ENCODE measurements at places on chromosomes 3 and 15.

DNA sequence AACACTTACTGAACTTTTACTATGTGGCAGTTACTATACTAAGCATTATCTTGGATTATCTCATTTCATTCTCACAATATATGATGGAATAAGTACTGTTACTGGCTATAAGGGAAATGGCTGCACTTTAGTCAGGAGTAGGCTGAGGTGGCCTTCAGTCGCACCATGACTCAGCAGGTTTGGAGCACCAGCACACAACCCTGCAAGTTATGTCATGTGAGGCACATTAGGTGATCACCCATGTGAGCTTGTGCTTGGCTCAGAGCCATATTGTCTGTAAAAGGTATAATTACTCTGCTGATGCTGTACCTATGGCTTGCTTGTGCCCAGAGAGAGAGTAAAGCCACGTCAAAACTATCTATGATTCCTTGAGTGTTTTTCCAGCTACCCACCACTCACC is 54.1 kb upstream of the TIPARP start:
- no peak for DNase-seq

GRCh38 chr15:23415321-23415865 is 31.6 kb downstream of the GOLGA6L2 start:
- DNase-seq, result no peak

GRCh38 chr3:55724821-55725220 is 237.7 kb upstream of the WNT5A start:
- no peak for DNase-seq

DNA sequence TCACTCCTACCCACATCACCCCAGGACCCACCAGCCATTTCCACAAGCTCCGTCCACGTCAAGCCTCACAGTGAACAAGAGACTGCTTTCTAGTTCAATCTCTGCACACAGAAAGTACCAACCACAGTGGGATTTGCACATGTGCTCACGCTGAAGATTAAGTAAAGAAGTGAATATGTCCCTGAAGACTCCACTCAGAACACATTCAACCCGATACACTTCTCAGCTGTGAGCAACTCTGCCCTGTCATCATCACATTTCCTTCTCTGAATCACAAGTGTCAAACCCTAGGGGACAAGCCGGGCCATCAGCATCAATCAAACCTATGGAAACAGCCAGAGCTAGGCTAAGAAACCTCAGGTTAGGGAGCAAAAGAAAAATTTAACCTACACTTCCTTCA is 1.9 kb downstream of the STIMATE start:
- DNase-seq, result no peak

GRCh38 chr3:45966371-45966791 is 23.1 kb downstream of the CXCR6 start:
- no peak for DNase-seq

DNA sequence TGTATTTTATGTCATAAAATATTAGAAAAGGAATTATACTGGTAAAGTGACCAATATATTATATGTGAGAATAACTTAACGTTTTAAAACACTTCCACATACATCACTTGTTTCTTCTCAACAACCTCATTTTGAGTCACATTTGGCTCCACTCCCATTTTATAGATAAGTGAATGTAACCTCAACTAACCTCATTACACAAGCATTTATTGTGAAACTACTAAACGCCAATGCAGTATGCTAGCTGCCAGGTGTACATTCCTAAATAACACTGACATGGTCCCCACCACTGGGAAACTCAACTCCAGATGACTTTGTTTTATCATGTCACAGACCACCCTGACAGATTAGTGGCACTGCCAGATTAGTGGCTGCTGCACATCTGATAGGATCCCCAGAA is 249.7 kb upstream of the CNTN4 start:
- DNase-seq, result peak; percentile 5

DNA sequence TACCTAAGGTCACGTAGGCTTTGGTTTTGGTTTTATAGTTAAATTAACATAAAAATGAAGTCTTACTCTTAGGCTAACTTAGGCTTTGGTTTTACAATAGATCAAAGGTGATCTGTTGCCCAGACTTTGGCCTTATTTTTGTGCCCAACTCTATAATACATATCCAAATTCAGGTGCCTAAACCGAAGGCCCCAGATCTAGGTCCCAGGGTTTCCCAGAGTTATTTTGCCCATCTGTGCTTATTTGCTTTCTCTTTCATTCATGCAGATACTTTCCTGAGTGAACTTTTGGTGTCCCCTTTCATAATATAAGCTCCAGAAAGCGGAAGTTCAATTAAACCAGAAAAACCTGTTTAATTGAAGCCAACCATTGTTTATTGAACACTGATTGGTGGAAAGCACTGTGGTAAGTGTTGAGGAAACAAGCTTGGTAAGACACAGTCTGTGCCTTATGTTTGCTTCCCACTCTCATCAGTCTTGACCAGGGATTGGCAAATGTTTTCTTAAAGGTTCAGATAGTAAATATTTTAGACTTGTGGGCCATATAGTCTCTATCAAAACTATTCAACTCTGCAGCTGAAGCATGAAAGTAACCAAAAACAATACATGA is 209.7 kb downstream of the WDR72 start:
- no peak for DNase-seq

DNA sequence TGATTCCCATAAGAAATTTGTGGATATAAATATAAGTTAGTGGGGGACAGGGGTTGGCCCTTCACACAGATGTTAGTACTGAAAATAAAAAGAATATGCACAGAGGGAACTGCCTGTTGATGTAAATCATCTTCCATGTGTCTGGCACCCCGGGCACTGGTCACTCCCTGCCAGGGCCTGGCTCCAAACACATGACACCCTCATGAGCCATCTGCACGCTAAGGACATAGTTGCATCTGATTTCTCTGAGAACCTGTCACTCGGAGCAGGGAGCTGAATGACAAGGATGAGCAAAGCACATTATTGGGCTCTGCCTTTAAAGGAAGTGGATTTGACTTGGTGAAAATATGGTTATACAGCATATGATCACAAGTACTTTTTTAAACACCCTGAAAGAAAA is 66.2 kb upstream of the TSC22D2 start:
- no peak for DNase-seq

DNA sequence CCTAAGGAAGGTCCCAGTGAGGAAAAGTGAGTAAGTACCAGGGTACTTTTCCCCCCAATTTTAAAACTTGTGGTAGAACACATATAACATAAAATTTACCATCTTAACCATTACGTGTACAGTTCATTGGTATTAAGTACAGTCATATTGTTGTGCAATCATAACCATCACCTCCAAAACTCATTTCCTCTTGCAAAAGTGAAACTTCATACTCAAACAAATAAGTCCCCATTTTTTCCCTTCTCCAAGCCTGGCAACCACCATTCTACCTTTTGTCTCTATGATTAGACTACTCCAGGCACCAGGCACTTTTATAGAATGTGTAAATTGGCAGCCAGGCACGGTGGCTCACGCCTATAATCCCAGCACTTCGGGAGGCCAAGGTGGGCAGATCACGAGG is 12.2 kb downstream of the PRC1 start:
- no peak for DNase-seq

- DNase-seq, result no peak
Observed at GRCh38 chr15:83869341-83869740, 215.4 kb downstream of the ADAMTSL3 start.

DNA sequence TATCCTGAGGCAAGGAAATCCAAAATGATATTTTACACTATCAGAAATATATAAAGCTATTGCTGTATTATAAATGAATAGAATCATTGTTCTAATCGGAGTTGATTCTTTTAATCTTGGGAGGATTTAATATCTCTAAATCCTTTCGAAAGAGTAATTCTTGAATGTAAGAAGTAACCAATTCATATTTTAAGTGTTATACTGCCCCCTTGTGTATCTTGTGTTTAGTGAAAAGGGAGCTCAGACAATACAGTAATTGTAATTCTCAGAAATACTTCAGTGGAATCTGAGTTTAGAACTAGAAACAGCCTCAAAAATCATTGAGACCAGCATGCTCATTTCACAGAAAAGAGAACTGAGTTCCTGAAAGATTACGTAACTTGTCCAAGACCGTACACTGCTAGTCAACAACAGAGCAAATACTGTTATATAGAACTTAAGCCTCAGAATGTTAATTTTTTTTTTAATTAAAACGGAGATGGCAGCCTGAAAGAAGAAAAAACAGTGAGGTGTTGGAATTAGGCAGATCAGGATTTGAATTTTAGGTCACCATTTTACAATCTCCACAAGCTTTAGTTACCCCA is 42.9 kb downstream of the PLCH1 start:
- no peak for DNase-seq

DNA sequence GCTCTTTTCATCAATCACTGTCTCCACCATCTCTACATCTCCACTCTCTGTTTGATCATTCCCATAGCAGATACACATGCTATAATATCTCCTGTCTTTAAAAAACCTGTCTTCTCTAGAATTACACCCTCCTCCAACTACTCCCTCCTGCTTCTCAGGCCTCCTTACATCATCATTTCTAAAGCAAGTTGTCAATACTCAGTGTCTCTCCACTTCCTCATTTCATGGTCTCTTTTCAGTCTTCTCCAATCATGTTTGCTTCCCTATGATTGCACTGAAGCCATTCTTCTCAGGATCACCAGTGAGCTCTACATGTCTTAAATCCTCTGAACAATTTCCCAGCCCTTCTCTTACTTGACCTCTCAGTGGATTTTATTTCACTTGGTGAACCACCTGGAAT is 87.0 kb upstream of the ZNF280D start:
- DNase-seq, result no peak

GRCh38 chr3:134360046-134360445 is 14.2 kb downstream of the AMOTL2 start:
- no peak for DNase-seq

DNA sequence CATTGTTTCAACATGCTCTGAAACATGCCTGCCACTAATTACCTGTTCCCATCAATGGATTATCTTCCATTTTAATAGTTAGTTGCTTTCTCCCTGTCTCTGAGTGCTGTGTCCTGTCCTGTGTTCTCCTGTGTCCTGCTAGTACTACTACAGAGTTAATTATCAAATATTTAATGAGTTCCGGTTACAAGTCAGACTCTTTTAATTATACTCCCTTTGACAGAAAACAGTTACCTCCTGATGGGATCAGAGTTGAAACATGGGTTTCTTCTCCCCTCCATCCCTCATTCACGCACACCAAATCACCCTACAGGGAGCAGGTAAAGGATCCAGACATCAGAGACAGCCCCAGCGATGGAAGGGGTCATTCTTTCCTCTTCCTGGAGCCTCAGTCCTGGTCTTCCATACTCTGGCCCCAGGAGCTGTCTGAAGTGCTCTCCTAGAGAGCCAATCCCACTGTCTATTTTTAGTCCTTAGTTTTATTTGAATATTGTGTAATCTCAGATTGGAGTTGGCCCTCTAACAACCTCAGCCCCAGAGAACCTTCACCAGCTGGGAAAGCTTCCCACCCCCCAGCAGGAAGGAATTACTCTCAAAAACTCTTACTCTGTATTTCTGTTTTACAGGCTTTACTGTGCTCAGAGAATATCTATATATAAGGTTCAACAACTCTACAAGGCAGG is 137.0 kb upstream of the C2CD4B start:
- no peak for DNase-seq

- no peak for DNase-seq
Observed at GRCh38 chr3:63936925-63937324, 24.7 kb upstream of the SCAANT1 start.

GRCh38 chr3:52777127-52777958 is at the start of gene ITIH1:
Gene ITIH1 (plus strand): TSS chr3:52777599. CDS start chr3:52777616, 17 bp downstream.
- DNase-seq, result peak; percentile 17

DNA sequence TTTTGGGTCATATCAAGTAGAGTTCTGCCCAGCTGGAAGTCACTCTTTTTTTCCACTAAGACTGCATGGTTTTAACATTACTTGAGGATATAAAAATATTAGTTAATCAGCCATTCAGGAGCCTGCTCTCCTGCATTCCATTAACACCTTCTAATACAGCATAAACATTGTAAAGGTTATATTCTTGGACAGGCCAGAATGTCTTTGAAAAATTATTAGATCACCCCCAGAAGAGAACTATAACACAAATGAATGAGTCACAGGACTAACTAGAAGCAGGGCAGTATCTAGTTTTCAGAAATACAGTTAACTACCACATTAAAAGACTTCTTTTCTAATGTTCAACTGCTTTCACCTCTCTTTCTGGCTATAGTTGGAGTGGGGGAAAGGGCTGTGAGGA is 80.9 kb downstream of the THBS1 start:
- DNase-seq, result no peak

- DNase-seq, result no peak
Observed at GRCh38 chr3:192899540-192899982, 18.1 kb downstream of the MB21D2 start.

DNA sequence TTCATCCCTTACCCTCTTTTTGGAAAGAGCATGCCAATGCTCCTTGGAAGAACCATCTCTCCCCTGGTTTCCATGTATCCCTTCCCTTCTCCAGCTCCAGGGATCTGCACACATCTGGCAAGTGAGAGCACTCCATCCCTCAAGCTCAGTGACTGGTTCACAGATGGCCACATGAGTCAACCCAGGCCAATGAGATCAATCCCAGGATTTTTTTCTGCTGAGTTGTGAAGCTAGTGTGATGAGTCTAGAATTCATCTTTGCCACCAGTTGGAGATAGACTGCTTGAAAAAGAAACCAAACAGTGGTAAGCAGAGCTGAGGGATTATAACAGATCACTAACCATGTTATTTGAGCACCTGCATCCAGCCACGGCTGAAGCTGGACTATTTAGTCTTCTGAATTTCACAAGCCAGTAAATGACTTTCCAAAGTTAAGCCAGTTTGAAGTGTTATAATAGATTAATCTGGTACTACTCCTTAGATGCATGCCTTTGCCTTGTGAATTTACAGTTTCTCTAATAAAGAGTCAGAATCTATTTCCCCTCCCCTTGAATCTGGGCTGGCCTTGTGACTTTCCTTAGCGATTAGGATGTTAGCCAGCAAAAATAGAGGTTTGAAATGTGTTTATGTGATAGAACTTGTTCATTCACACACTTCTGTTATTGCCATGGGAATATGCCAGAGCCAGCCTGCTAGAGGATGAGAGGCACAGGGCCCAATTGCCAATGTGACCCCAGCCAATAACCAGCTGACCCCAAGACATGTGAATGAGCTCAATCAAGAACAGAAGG is 159.8 kb downstream of the WNT5A start:
- no peak for DNase-seq

- no peak for DNase-seq
Observed at GRCh38 chr3:193974671-193975535, 161.0 kb upstream of the HES1 start.

GRCh38 chr3:188153437-188154013 is 432 bp upstream of the LPP start:
- peak; percentile 72 for DNase-seq

DNA sequence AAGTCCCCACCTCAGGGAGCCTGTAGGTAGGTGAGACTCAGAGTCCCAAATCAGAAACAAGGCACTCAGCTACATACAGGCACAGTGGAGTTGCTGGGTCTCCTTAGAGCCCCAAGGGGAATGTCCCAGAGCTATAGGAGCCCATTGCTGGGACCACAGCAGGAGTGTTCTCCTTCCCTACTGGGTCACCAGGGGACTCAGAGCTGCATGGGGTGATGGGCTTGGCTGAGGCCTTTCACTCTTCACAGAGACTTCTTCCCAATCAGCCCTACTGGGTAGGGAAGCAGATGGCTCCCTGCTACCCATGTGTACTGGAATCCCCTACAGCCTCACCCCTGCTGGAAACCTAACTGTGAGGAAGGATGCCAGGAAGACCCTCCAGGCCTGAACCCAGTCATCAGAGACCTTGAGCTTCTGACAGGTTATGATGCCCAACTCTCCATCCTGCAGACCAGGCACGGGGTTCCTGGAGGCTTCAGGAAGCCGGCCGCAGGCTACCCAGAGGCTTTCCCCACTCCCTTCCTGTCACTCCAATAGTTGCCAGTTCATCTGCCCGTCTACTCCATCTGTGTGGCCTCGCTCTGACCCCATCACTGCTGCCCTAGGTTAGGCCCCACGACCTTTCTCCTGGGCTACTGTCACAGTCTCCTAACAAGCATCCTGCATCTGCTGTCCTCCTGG is 24.0 kb downstream of the RASGRF1 start:
- DNase-seq, result no peak
